ENCODE measurements at places on chromosomes 6 and 20.

GRCh38 chr6:142903812-142904211, 41.2 kb downstream of the HIVEP2 start:
- DNase-seq: no peak

GRCh38 chr20:43492101-43492500, 15.4 kb upstream of the L3MBTL1 start:
- DNase-seq: no peak

GRCh38 chr6:79307321-79308036, 73.0 kb upstream of the HMGN3 start:
- DNase-seq: no peak

- no peak for DNase-seq
Observed at GRCh38 chr6:163573503-163574179, 159.1 kb downstream of the QKI start.

DNA sequence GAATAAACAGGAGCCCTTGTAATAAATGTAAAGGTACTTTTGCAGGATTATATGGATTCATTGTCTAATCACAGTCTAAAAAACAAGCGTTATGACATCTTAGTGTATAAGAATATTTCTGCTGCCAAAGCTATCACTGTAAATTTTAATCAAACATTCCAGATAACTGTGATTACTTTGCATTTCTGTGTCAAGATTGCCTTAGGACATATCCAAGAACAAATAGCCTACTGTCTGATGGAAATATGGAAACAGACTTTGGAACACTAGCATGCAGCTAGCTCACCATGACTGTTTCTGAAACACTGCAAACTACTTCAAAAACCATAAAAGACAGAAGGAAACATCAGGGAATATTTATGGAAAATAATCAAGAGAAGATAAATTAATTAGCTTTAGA, 248.7 kb upstream of the ASCC3 start:
- DNase-seq: no peak

- no peak for DNase-seq
Observed at GRCh38 chr20:14556206-14556605, 218.8 kb upstream of the FLRT3 start.

DNA sequence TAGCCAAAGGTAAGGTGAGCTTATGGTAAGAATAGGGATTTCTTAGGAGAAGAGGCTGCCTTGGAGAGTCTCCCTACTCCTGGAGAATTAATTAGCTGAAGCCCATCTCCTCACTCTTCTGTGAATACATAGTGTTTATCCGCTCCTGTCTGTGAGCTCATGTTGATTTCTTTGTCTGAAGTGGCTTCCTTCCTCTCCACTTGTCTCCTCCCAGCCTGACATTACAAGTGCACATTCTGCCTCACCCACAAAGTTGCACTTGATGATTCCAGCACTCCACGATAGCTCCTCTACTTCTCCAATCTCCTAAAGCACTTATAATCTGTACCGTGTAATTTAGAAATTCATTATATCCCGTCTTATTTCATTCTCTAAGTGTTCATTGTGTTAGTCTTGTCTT, 287.2 kb downstream of the QKI start:
- DNase-seq: no peak

DNA sequence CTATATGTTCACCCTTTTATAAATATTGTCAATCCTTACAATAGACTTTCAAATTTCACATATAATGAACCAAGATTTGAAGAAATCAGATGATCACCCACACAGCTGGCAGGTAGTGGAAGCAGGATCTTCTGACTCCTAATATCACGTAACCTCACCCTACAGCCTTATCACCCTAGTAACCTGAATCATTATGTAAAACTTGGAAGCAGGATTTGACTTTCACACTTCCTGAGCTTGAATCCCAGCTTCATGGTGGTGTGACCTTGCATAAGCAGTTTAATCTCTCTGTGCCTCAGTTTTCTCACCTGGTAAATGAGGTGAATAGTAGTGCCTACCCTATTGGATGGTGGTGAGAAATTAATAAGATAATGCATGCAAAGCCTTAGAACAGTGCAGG, 16.4 kb downstream of the SPTLC3 start:
- no peak for DNase-seq

DNA sequence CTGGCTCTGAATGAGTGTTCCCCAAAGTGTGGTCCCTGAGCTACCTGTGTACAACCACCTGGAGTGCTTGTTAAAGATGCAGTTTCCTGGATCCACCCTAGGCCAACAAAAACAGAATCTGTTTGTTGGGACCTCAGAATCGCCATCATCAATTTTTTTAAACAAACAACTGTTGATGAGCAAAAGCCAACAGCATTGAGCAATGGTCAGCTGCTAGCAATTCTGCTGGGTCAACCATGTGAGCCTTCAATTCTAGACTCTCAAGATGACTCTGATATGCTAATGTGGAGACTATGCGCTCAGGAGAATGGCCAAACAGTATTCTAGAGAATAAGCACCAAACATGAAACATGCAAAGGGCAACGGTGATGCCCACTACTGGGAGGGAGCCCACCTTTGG, 64.4 kb upstream of the IYD start:
- no peak for DNase-seq

DNA sequence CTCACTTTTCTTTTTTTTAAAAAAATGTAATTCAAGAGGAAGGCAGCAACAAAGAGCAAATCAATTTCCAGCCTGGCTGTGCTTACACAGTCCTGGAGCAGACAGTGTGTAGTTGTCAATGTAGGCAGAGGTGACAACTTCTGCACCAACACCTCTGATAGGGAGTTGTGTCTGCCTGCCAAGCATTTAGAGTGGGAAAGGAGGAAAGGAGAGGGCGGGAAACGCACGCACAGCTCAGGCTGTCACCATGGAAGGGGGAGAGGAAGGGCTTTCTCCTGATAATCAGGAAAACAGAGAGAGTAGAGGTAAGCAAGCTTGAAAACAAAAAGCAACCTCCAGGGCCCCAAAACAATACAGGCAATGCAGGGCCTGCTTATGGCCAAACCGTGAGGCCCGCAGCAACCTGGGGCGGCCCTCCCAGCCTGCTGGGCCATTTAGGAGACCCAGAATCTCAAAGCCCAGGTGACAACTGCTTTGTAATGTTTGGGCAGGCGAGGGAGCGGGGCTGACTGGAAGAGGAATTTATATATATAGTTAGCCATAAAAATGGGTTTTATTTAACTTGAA, 41.5 kb upstream of the GFOD1 start:
- DNase-seq: no peak

DNA sequence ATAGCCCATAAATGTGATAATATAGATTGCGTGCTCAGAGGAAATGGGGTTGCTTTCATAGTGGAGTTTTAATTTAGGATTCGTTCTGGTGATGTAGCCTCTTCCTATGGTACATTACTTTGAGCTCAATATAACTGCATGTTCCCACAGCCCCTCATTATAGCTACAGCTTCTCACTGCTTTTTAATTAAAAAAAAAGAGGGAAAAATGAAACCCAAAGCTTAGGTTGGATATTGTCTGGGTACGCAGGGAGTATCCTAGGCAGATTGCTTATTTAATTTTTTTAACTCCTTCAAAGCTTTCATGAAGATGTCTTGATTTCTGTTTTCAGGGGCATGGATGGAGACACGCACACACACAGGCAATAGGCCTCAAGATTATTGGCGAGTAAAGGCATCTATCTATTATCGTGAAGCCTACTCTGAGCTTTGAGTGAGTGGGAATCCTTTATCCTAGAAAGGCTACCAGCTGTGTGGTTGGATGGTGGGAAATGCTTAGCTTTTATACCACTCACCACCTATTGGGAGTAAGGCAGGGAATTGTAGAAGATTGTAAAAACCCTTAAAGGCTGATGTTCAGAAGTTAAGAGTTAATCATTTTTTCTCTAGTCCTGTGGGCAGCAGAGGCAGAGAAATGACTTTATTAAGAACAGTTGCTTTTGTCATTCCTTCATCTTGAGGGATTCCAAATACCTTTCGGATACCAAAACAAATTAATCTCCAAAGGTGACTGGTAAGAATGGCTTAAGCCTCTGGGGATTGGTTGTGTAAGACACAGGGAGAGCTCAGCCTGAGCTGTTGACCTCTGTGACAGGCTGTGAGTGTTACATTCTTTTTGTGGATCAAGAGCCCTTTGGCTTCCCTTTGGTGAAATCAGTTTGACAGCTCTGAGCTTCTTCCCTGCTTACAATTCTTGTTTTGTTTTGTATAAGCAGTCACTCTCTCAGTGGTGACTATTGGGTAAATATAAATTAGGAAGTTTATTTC, 33.4 kb downstream of the CTNNBL1 start:
- DNase-seq: no peak

- no peak for DNase-seq
Observed at GRCh38 chr6:45375449-45375848, 2.3 kb downstream of the SUPT3H start.

DNA sequence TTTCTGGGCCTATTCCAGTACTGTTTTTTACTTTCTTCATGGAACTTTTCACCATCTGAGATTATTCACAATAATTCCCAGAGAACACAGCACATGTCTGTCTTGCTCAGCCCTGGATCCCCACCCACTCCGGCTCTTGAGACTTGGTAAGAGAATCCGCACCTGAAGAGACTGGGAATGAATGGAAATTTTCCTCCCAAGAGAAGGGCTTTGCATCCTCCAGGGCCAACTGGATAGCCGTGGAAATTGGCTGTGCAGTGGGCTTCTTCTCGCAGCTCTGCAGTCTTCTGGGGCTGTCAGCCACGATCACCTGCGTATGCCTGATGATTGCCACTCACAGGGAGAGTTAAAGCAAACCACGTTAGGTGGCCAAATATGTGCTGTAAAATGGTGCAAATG, 159.1 kb downstream of the THBS2 start:
- DNase-seq: no peak

- DNase-seq: no peak
Observed at GRCh38 chr6:20134613-20135012, 77.7 kb downstream of the MBOAT1 start.

DNA sequence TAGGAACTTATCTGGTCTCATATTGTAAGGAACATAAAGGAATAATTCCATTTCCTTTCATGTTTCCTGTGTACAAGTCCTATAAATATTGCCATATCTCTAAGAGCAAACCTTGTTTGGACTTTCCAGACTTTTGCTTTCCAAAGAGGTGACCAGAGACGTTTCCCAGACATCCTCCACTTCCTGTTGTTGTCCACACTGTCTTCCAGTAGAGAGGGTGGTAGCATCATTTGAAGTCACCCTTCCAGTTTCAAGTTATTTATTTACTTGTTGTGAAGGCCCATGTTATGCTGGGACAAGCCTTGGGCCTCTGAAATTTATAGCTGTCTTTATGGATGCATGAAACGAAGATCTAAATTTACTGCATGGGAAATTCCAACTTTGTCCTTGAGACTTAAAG, 10.6 kb upstream of the TGM3 start:
- no peak for DNase-seq

DNA sequence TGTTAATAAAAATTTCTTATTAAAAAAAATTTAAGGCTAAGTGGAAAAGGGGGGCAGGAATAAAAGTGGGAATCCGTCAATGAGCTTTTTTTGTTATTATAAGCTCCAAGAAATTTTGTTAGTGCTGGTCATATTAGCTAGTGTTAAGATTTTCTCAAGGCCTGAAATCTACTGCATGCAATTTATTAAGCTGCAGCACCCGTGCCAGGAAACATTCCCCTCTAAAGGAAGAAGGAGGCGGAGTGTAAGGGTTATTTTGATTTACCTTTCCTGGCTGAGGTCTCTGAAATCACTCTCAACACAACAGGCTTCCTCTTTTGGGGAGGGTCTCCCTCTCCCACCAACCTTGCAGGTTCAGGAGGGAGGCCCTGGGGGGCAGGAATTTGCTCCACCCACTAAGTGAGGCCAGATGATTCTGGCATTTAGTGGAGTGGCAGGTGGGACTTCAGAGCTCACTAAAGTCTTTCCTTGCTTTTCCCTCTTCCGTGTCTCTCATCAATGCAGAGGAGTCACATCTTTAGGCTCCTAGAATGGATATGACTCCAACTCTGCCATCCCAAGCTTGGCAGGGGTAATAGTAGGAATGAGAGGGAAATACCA, 168.8 kb downstream of the BCAS1 start:
- DNase-seq: no peak

DNA sequence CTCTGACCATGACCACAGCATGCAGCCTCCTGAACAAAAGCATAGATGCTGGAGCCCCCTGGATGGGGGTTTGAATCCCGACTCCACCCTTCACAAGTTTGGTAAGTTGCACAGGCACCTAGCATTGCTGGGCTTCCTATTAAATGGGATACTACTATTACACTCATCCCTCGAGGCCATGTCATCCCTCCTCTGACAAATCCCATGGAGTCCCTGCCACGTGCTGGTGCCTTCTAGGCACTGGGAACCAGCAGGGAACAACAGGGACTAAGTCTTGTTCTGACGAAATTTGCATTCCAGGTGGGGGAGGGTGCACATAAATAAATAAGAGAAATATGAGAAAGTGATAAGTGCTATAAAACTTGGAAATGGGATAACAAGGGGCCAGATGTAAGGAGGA, 15.3 kb upstream of the SIRPA start:
- DNase-seq: no peak

DNA sequence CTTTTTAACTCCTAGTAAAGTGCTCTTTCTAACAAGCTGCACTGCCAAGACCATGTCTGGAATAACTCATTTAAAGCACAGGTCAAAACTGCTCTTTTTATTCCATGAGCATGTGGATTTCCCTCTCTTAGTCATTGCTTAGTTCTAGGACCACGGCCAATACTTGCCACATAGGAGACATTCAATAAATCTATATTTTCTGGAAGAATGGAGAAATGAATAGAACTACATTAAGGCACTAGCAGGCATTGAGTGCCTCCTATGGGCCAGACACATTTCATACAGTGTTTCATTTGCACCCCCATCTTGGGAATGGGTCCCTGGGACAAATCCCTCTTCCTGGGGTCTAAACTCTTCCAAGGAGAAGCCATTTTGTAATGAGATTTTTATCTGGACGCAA, 552.8 kb upstream of the CITED2 start:
- no peak for DNase-seq

GRCh38 chr6:81246200-81246599, 506.3 kb downstream of the TENT5A start:
- no peak for DNase-seq

DNA sequence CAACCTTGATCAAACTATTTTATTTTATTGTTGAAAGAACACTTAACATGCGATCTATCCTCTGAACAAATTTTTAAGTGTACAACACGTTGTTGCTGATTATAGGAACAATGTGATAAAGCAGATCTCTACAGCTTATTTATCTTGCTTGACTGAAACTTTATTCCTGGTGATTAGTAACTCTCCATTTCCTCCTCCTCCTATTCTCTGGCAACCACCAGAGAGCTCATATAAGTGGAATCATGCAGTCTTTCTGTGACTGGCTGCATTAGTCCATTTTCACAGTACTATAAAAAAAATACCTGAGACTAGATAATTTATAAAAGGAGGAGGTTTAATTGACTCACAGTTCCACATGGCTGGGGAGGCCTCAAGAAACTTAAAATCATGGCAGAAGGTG, 218.1 kb downstream of the LRFN2 start:
- no peak for DNase-seq

DNA sequence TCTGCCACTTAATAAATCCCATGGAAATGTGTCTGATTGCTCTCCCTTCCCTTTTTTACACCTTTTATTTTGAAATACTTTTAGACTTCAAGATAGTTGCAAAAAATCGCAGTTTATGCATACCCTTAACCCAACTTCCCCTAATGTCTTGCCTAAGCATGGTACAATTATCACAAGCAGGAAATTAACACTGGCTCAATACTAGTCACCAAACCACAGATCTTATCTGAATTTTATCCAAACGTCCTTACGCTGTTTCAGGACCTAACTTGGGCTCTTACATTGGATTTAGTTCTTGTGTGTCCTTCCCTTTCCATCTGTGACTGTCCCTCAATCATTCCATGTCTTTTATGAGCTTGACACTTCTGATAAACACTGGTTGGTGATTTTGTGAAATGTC, 146.3 kb downstream of the ZNF217 start:
- no peak for DNase-seq
